ENCODE measurements at places on chromosomes 2 and 18.

GRCh38 chr2:190451561-190452176 lies 43.5 kb downstream of the MFSD6 start:
- DNase-seq = no peak

DNA sequence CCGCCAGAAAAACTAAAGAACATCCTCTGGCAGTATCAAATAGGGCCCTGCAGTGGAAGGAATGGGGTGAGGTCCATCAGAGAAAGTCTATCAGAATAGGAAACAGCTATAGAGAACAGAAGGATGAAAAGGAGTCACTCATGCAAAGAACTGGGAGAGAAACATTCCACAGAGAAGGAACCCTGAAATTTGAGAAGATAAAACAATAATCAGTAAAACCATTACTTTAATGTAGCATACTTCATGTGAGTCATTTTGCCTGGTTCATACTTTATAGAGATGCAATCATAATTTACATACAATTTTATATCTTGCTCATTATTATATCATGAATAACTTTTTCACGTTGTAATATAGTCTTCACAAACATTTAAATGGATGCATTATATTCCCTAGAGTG lies 402.2 kb downstream of the NCKAP5 start:
- DNase-seq = no peak

DNA sequence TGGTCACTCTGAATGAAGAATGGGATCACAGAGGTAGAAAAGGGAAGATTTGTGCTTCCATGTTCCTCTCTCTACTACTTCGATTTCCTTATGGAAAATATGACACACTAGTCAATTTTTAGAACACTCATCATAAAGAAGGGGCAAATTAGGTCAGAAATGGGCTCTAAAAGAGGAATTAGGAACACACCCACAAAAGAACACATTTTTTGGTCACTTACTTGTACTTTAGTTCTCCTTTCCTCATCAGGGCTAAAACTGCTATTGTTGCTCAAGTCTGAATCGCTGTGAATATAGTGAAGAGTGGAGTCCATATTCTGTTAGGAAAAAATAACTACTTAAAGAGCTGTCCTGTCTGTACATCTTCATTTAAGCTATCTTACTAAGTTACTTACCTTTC lies 52.6 kb downstream of the PPP4R1 start:
- DNase-seq = no peak

GRCh38 chr2:45007961-45008295 lies 1.3 kb downstream of the SIX2 start:
- DNase-seq = no peak

GRCh38 chr2:44136252-44136651 lies 32.4 kb upstream of the PPM1B start:
- DNase-seq = no peak

DNA sequence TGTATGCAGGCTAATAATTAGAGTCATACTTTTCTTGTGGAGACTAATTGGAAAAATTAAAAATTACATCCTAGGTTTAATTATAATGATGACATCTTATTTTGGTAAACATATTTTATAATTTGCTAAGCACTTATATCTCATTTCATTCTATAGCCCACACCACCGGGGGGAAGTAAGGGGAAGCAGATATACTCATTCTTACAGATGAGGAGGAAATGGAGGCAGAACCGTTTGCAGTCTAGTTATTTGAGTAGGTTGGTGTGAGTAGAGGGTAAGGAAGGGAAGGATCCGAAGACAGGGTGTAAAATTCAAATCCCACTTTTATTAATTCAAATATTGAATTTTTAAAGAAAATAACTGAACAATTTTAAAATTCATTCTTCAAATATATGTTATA lies 3.7 kb downstream of the ITGAV start:
- DNase-seq = no peak

Data from activated CD4-positive, alpha-beta T cell treated with anti-CD3 and anti-CD28 coated beads, Interleukin-2, amount 50 U/mL, for 4 hours (primary cell).